ENCODE measurements at places on chromosomes 13 and 19.

DNA sequence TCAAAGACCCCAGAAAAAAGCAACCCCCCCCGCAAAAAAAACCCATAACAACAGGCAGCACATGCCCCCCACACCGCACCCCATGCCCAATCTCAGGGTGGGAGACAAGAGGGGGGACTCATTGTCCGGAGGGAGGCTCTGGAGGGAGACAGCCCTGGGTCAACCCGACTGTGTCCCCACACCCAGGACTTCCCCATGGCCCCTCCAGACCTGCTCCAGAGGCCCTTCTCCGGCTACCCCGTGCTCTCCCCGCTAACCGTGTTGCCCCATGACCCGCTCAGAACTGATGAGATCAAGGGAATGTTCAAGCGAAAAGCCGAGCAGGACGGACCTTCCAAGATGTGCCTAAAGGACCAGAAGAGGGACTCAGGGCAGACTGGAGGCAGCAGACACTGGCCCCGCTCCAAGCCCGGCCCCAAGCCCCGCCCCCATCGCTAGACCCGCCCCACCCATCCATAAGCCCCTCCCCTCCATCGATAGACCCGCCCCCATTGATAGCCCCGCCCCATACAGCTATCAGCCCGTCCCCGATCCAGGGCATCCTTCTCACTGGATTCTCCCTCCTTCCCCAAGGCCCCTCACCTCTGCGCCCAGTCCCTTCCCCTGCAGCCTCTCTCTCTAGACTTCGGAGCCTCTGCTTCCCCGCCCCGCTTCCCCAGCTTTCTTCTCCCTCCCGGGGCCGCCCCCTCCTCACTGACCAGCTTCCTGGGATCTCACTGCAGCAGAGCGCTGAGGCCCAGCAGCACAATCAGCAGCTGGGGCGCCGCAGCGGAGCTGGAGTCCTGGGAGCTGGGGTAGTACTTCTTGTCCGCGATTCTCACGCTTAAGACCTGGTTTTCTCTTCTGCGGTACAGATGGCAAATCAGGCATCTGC lies 2.2 kb downstream of the BST2 start:
- DNase-seq = no peak

DNA sequence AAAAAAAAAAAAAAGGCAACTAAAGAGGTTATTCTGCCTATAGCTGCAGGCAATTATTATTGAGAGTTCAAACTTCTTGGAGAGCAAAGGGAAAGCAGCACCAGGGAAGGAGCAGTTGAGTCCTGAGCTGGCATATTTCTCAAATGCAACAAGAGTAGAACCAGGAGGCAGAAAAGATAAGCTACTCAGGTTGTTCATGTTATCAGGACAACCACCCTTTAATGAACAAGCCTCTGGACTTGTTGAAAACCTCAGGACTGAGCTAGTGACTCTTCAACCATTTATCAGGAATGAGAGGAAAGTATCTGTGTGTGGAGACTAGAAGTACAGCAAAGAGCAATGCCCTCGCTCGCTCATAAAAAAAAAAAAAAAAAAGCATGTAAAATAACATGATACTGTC lies 183.0 kb downstream of the KCTD12 start:
- no peak for DNase-seq

DNA sequence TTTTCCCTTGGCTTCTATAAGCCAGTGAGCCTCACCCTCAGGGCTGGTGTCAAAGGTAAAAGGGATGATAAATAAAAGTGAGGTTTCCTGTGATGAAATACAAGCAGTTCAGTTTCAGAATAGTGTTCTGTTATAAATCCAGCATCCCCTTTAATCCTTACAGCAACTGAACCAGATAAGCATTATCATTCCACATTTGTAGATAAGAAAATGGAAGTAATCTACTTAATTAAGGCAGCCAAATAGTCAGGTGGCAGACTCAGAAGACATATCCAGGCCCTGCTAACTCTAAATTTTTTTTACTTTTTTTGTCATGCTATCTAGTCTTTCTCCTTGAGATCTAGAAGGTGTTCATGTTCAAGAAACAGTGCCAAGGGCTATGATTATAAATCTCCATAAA lies 99.4 kb upstream of the SOX21 start:
- DNase-seq = no peak

DNA sequence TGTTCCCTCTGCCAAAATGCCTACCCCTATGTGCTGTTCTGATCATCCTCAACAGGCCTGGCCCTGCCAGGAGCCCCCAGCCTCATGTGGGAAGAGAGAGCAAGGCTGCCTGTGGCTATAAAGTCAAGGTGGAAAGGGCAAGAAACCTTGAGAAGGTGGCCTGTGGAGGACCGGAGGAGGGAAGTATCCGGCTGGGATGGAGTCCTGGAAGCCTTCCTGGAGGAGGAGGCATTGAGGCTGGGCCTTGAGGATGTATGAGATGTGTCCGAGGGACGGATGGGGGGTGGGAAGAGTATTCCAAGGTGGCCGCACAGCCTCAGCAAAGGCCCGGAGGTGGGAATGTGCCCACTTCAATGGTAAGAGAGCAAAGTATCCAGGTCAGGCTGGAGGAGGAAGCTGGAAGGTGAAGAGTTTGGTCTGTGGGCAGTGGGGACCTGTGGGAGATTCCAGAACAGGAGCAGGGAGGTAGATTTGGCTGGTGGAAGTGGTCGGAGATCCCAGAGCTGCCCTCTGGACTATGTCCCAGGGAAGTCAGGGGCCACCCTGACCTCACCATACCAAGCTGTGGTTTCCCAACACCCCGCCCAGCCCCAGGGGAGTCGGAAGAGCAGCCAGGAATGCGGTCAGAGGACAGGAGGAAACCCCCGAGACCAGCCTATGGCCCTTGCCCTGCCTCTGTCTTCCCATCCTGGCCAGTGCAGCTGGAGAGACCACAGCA lies 3.0 kb upstream of the PLIN4 start:
- DNase-seq = no peak

DNA sequence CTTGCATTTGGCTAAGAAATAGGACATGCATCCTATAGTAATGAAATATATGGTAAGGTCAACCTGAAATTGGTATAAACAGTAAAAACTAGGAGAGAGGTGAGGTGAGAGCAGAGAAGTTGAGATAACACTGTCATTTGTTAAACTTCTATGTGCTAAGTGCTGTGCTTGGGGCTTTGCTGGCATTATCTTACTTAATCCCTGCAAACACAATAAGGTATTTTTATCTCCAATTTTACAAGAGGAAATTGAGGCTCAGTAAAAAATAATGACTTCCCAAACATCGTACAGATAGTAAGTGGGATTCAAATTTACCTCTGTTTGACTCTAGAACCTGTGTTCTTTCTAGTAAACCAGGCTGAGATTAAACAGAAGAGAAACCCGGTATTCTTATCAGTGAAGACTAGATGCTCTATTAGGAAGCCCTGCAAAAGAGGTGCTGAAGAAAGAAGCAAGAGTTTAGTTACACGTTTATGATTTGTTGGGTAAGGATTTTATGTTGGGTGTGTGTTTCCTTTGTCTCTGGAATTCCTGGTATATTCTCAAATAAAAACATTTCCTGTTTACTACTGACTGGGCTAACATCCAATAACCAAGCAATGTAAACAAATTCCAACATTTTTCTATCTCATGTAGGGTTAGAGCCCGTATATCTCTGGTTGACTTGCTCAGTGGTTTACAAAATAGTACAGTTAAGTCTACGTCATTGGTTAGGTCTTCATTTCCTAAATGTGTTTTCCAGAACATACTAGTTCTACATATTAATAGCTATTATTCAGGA lies 137.3 kb upstream of the FNDC3A start:
- no peak for DNase-seq

- DNase-seq = no peak
These were observed 10.7 kb downstream of the HDGFL2 start for GRCh38 chr19:4482721-4483364.

GRCh38 chr13:110310541-110311442 lies 3.7 kb downstream of the COL4A2 start:
- no peak for DNase-seq

DNA sequence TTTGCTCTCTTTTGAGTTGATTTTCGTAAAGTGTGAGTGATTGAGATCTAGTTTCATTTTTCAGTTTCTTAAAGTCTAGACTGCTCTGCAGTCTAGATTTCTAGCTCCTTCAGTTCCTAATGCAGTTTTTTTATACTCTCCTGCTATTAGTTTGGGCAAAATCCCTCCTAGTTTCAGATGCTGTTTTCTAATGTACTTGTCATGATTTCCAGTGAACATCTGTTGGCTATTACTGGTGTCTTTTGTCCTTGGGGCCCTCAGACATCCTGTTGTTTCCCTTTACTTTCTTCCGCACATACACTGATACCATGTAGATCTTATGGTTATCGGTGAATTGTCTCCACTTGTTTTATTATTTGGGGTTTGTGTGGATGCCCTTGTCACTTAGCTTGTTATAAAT lies 292.1 kb downstream of the TDRD3 start:
- DNase-seq = no peak

DNA sequence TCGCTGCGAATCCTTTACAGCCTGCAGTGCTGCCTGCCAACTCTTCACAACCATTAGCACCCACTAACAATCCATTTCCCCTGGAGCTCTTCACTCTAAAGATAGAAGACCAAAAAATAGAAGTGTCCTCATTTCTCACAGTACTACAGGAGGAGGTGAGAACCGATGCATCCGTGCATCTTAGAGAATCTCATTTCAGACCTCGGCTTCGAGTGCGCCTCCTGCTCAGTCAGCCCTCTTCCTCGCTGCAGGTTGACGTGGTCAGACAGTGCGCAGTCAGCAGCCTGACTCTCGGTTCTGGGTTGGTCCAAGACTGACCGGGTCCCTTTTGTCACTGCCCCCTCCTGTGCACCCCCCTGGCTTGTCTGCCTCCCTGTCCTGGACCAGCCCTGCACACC lies 85.3 kb downstream of the RAB20 start:
- DNase-seq = no peak

- no peak for DNase-seq
These were observed 64.5 kb downstream of the CEBPG start for GRCh38 chr19:33437821-33438671.

DNA sequence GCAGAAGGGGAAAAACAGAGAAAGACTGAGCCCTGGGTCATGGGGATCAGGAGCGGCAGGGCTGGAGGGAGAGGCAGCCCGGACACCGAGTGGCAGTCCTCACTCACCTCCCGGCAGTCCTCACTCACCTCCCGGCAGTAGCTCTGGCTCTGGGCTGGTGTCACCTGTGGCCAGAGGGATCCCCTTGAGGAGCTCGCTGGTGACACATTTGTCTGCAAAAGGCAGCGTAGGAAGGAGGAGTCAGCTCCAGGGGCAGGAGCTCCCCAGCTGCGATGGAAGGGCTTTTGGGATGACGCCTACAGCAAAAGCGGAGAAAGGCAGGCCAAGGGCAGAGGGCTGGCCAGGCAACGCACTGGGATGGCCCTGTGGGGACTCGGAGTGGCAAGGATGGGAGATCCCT lies 739 bp downstream of the EIF3G start:
- DNase-seq = no peak

GRCh38 chr19:3506384-3507340 lies 551 bp downstream of the FZR1 start:
- DNase-seq = no peak

GRCh38 chr19:33376423-33376822 lies 2.9 kb downstream of the CEBPG start:
- DNase-seq = no peak

DNA sequence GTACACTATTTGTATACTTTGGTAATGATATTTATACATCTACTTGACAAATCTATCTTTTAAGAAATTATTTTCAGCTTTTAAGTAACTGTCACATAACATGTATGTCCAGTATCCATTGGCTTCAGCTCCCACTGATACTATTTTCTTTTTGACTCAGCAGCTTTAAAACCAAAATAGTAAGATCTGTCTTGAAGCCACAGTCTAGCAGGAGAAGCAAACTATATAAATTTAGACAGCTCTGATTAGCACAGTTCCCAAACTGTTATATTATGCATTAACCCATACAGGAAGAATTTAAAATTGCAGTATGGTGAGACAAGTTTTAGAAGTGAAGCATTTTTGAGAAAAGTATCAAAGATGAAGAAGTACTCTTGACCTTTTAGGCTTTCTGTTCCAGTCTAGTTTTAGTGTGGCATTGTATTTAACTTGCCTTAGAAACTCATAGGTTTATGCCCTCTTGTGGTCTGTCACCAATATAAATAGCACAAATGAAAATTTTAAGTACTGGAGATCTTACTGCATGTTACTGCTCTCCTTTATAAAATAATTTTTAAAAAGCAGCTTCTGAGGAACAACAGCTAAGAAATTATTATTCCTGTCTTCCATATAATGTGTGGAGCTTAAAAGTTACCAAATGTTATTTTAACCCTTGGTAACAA lies 24.7 kb downstream of the URI1 start:
- no peak for DNase-seq

DNA sequence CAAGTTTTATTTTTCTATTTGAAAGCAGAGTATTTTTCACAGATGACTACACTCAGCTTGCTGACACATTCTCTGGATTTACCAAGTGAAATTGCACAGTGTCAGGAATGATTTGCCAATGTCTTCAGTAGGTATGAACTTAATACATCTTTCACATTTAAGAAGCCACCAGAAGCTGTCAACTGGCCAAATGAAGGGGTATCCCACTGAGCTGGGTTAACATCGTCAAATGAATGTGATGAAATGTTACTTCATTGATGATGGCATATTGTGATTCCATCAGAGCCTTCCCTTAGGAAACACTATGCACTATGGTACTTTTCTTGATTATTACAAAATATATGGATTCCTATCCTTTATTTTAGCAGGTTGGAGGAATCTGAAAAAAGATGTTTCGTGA lies 592.3 kb downstream of the FGF9 start:
- DNase-seq = no peak

DNA sequence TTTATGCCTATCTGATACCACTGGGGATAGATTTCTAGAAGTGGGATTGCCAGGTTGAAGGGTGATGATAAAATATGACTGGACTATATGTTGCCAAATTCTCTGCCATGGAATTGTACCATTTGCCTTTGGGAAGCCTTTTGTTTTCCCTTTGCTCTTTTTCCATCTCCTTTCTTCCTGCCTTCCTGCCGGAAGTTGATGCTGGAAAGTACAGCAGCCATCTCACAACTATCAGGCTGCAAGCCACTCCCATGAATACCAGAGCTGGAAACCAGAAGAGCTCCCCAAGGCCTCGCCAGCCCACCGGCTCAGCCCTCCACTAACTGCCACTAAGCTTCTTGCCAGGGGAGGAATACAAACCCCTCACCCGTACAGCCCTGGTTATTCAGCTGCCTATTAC lies 29.7 kb downstream of the ZIC5 start:
- DNase-seq = no peak

GRCh38 chr19:57850553-57851017 lies 926 bp downstream of the ZNF587 start:
- DNase-seq = no peak
